ENCODE measurements at places on chromosomes 4 and X.

DNA sequence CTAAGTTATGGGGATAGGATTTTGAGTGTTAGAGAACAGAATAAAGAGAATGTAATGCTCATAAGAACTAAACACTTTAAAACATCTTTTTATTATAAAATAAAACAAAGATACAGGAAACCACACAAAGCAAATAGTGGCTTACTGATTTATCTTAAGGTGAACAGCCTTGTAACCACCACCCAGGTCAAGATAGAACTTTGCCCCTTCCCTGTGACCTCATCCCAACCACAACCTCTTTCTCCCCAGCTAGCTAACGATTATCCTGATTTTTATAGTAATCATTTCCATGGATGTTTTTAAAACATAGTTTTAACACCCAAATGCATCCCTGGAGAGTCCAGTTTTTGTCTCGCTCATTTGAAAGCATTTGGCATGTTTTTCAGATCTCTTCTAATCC is 17.0 kb downstream of the HELT start:
- DNase-seq: no peak

GRCh38 chr4:85784947-85785346 is 310.0 kb downstream of the ARHGAP24 start:
- no peak for DNase-seq

- DNase-seq: no peak
Measured at GRCh38 chr4:120084327-120084726, 17.7 kb upstream of the MAD2L1 start.

DNA sequence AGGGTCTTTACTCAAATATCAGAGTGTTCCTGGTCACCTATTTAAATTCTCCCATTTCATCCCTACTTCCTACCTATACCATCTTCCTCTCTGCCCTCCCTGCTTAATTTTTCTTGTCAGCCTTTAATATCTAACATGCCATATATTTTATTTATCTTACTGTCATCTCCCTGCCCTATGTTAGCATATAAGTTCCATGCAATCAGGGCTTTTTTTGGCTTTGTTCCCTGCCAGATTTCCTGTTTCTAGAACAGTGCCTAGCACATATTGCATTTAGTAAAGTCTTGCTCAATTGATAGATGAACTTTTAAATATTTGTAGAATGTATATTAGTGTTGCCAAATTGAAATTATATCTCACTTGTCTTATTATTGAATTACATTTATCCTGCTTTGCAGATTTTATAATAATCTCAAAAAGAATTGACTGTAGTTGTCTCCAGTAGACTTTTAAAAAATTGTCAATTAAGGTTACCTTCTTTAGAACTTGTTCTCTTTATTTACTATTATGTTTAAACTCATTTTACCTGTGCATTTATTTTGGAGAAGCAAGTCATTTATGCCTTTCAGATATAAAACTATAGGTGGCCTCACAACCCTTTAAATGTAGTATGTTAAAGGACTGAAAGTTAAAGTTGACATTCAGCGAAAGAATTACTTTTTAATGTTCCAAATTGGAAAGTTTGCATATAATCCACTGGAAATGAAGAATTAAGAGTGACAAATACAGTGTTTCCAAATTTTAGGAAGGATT is 108.2 kb upstream of the BMPR1B start:
- DNase-seq: no peak

DNA sequence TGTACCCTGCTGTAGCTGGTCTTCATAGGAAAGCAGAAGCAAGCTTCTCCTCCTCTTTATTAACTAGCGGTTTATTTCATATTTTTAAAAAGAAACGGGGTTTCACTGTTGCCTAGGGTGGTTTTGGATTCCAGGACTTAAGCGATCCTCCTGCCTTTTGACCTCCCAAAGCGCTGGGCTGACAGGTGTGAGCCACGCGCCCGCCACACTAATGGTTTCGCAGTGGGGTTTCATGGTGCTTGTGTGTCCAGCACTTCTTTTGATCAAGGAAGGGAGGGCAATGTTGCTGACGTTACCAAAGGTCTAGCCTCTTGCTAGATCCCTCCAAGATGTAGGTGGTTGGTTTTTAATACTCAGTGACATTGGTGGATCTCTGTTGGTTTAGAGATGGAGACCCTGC is 1.4 kb downstream of the MAEA start:
- DNase-seq: no peak

- DNase-seq: no peak
Measured at GRCh38 chrX:42495139-42495538, 282.8 kb downstream of the PPP1R2C start.

DNA sequence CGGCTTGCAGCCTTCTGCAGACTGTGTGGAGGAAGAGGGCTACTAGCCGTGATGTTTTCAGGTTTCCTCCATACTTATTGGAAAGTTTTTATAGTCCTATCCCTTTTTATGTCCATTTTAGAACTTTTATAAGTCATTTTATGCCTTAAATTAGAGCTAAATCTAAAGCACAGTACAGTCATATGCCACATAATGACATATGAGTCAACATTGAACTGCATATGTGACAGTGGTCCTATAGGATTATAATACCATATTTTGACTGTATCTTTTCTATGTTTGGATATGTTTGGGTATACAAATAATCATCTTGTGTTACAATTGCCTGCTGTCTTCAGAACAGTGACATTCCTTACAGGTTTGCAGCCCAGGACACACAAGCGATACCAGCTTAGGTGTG is 200.2 kb downstream of the SPRY1 start:
- no peak for DNase-seq

DNA sequence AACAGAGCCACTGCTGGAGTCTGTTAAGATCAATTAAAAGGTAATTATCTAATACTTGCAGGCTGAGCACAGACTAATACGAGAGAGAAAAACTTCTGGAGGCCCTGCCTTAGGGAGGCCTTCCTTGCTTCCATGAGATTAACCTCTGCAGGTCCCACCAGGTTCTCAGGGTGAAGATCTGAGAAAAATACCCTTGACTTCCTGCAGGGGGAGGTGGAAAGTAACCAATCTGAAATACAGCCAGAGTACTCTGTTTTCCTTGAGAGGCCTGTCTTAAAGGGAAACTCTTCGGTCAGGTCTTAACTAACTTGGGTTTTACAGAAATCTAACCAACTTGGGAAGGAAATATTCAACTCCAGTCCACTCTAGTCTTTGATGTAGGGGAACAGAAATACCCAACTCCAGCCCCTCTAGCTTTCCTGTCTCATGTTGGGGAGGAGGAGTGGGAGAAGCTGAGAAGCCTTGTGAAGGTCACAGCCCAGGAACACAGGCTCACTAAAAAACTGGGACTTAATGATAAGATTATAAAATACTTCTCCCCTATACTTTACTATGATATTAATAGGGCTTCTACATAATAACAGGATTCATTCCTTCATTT is 77.1 kb downstream of the TBCK start:
- DNase-seq: no peak

- DNase-seq: no peak
Measured at GRCh38 chr4:27357283-27357682, 496.6 kb downstream of the STIM2 start.

- DNase-seq: no peak
Measured at GRCh38 chr4:56371426-56372220, 15.7 kb downstream of the AASDH start.

DNA sequence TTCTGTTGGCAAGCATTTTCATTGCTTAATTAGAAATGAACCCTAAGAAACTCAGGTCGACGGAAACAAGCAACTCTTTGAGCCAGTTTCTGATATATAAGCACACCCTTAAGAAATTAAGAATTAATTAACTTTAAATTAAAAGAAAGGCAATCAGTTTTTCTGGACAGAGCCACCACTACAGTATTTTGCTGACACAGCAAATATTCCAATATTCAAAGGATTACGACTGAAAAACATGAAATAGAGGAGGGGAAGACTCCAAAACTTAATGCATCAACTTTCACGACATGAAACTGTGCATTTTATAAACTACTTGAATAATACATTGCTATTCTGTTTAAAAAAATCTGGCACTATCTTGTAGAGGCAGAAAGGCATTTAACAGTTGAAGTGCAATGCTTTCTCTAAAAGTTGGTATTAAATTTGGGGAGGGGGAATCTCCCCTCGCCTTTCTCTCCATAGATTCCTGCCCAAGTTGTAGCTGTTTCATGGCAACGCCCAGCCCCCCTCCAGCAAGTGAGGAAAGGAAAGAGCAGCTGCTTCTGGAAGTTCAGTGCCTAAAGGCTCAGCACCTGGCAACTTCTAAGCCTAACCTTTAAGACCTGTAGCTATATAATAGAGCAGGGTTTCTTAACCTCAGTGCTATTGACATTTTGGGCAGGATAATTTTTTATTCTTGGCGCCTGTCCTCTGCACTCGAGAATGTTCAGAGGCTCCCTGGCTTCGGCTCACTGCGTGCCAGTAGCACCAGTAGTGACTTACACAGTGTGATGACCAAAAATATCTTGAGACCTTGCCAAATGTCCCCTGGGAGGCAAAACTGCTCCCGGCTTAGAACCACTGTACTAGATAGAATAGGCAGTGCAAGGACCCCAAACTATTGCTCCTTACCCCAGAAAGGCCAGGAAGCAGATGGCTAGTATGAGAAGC is 6.7 kb upstream of the ZCCHC18 start:
- DNase-seq: no peak

- DNase-seq: no peak
Measured at GRCh38 chr4:6591313-6591712, 16.3 kb downstream of the MAN2B2 start.

- DNase-seq: no peak
Measured at GRCh38 chrX:33178690-33179089, 32.7 kb downstream of the DMD start.

- DNase-seq: no peak
Measured at GRCh38 chr4:5999830-6000365, 18.3 kb downstream of the C4orf50 start.

All from stimulated activated CD8-positive, alpha-beta memory T cell treated with anti-CD3 and anti-CD28 coated beads, Interleukin-7, amount 100 ng/mL, for 1 hour (primary cell).